NCI-H1930 (cell line): ENCODE measurements at places on chromosomes 3 and 15.

- peak; percentile 58 for DNase-seq
Measured at GRCh38 chr15:29822100-29822683, at the start of gene TJP1. TSS of gene TJP1 (minus strand) at chr15:29822468. CDS start at chr15:29822028, 440 bp downstream.

GRCh38 chr15:26433818-26434217 lies 339.0 kb downstream of the GABRB3 start:
- no peak for DNase-seq

- DNase-seq, result no peak
Measured at GRCh38 chr3:73555076-73555475, 69.7 kb downstream of the PDZRN3 start.

- no peak for DNase-seq
Measured at GRCh38 chr3:37029516-37030163, 36.3 kb downstream of the MLH1 start.

GRCh38 chr3:138942271-138942670 lies 4.7 kb downstream of the FOXL2 start:
- no peak for DNase-seq

GRCh38 chr3:140941090-140941433 lies 574 bp upstream of the SLC25A36 start:
- DNase-seq, result no peak
